Stimulated activated CD4-positive, alpha-beta T cell treated with anti-CD3 and anti-CD28 coated beads, Interleukin-1b, Interleukin-23, amount 100 ng/mL, for 1 hour (primary cell): ENCODE measurements at places on chromosomes 11 and 22.

DNA sequence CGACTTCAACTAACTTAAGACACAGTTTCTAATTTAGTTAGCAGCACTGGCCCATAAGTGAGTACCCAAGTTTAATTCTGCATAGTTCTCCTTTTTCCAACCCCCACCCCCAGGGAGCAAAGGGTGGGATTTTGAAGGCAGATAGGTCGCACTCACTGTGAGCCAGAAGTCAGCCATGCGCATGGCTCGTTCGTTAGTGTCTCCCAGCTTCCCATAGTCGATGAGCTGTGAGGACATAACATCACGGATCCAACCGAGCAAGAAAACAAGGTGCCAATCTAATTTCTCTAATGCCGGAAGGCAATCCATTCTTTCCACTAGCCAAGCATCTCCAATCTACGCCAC, 577 bp downstream of the MRPL17 start:
- no peak for DNase-seq

GRCh38 chr11:120210626-120211521, at the start of gene OAF:
TSS of gene OAF (plus strand) at chr11:120211032. CDS start at chr11:120211280, 248 bp downstream.
- DNase-seq = no peak

DNA sequence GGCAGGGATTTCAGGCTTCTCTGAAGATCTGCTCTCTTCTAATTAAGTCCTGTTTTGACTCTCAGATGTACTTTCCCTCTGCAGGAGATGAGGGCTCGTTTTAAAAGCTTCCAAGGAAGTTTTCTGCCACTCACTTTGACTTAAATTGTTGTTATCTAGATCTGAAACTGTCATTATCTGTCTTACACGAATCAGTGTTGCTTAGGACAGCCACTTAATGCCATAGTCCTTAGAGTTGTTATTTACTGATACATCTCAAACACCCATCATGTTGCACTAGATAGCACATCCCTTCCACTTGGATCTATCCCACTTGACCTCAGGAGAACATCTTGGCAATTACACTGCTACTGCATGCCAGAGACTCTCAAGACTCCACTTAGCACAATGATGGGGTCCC, 86.9 kb upstream of the FAT3 start:
- DNase-seq = no peak

- DNase-seq = no peak
Measured at GRCh38 chr11:44310206-44310462, 195 bp upstream of the ALX4 start.

- no peak for DNase-seq
Measured at GRCh38 chr11:74325649-74326645, 14.5 kb upstream of the P4HA3 start.

DNA sequence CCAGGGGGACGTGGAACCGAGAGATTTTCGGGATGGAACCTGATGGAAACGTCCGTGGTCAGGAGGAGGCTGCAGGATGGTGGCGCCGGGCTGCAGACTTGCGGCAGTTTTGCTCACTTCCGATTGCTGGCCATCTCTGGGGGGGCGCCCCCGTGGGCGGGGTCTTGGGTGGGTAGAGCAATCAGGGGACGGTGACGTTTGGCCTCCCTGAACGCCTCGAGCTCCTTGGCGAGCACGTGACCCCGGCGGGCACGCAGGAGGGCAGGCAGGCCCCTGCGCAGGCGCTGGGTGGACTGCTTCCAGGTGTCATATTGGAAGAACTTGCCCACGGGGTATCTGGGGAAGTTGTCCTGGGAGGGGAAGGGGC, 6.3 kb downstream of the IGF2 start:
- no peak for DNase-seq

- no peak for DNase-seq
Measured at GRCh38 chr11:122746050-122746478, 90.5 kb downstream of the UBASH3B start.

- no peak for DNase-seq
Measured at GRCh38 chr11:63180536-63180935, 36.5 kb upstream of the SLC22A24 start.

DNA sequence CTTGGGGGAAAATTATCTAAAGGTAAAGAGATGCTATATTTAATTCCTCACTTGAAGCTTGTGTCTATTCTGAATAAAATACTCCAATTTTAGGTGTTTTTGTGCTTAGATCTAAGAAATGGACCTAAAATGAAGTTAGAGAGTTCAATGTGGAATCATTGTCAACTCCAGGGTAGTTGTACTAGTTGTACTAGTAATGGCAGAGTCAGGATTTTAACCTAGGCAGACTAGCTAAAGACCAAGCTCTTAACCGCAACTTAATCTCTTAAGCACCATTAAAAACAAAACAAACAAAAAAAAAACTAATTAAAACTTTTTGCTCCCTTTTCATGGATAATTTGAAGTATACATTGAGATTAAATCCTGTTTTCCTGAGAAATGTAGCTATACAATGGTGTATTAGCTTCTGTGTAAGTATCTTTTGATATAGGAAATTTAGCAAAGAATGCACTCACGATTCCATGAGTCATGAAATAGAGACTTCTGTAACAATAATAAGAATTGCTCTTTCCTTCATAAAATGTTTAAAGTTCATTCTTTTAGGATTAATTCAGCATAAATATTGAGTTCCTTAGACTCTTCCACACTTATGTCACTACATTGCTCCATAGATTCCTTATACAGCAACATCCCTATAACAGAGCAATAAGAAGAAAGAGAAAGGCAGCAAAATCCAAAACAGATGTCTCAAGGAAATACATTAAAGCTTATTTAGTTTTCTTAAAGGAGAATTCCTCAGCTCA, 26.5 kb upstream of the SOX6 start:
- no peak for DNase-seq

DNA sequence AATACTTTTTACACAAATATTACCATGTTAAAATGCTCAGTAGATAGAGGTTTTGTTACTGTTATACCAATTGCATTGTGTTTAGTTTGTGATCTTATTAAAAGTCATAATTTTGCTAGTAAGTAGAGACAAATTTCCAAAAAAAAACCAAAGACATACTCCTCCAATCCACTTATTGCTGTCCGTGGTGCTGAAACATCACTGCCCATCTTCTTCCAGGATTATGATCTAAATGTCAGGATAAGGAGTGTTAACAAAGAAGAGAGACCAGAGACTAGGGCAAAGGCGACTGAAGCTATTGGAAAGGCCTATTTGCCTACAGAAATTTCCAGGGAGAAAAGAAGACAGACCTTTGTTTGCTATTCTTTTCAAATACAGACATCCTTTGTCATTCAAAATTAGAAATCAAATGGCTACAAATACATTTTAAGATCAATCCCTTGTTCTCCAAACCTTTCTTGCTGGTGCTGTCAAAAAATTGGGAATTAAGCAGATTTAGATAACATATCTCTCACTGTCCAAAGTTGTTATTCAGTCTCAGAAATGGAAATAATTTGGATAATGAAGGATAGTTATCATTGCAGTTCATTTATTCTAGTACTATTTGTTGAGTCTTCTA, 199.7 kb downstream of the C11orf91 start:
- DNase-seq = no peak

DNA sequence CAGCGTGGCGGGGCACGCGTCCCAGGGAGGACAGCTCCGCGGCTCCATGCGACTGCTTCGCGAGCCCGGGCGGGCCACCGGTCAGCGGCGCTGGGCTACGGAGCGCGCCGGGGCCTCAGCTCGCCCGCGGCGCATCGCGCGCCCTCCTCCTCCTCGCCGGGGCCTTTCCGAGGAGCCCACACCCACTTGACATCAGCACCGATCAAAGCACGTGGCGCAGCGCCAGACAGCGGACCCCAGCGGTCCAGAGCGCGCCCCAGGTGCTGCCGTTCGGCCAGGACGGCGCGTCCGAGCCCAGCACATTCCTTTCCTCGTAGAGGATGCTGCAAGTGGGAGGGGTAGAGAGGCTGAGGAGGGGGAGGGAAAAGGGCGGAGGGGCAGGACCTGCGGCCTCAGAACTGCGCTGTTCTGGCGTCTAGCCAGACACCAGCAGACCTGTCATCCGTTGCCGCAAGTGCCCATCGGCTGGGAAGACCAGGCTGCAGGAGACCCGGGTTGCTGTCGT, 88.6 kb downstream of the PLEKHA7 start:
- DNase-seq = no peak

DNA sequence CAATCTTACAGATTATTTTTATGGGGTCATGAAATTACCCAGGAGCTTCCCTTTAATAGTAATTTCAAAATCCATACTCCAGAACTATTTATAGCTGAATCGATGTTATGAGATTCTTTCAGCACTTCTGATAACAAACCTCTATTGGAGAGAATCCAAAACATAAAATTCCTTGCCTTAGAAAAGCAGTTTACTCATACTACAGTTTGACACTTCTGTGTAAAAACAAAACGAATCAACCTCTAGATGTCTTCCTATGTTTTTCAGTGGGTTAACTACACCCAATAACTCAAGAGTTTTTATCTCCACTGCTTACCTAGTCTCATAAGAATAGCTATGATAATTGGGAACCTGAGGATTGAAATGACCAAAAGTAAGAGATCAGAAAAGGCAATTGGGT, 35.6 kb downstream of the KIF18A start:
- no peak for DNase-seq

GRCh38 chr22:26267856-26268255, 98.6 kb downstream of the SEZ6L start:
- DNase-seq = no peak

GRCh38 chr11:100855466-100856067, 168.5 kb downstream of the ARHGAP42 start:
- DNase-seq = no peak

DNA sequence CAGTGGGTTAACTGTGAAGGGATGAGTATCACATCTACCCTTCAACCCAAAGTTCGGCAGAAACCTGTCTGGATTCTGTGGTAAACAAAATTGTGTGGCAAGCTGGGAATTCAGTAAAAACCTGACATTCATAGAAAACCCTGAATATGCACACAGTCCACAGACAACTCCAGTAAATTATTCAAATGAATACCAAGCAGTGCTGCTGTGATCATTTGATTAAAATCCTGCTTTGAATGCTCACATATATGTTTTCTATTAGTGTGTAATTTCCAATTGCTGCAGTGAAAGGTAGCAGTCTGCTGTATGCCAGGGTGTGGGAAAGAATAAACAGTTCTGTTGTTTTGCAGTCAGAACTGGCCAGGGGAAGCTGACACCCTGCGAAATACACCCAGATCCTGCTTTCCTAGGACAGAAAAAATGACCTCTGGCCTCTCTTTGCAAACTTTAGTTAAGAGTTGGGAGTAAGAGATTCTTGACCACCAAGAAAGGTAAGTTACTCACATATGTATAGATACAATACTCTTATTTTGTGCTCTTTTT, 217.8 kb downstream of the FAM76B start:
- DNase-seq = no peak

- DNase-seq = no peak
Measured at GRCh38 chr11:93526346-93526633, 16.9 kb downstream of the SMCO4 start.

GRCh38 chr22:17913801-17914347, 110.5 kb downstream of the MICAL3 start:
- DNase-seq = no peak

DNA sequence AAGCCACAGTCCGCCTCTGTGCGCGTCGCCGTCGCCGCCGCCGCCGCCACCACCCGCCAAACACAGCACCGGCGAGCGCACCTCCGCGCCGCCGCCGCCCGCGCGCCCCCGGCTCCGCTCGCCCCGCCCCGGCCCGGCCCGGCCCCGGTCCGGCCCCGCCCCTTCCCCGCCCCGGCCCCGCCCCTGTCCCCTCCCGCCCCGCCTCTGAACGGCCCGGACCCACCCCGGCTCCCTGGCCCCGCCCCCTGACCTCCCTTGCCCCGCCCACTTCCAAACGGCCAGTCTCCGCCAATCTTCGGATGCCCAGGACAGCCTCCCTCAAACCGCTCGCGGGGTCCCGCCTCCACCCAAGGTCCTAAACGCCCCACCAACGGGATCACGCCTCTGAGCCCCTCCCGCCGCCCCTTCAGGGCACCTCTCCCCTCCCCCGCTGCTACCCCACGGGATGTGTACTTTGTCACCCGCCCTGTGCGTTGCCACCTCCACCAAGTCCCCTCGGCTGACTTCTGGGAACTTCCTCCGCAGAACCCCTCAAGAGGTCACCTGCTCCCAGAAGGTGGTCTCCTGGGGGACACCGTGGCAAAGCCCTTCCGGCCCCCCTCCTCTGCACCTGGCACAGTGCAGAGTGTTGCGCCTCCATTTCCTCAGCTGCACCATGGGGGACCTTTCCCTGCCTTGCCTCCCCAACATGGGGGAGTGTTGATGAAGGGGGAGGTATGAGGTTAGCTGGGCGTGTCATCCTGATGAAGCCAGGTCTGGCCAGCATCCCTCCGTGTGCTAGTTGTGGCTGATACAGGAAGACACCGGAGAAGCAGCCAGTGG, at the start of gene KIAA0930:
KIAA0930 (minus strand) TSS at position 85 of the 822 bp plus-strand sequence. CDS start 191 bp downstream, outside the sequence.
- DNase-seq = peak; percentile 65

DNA sequence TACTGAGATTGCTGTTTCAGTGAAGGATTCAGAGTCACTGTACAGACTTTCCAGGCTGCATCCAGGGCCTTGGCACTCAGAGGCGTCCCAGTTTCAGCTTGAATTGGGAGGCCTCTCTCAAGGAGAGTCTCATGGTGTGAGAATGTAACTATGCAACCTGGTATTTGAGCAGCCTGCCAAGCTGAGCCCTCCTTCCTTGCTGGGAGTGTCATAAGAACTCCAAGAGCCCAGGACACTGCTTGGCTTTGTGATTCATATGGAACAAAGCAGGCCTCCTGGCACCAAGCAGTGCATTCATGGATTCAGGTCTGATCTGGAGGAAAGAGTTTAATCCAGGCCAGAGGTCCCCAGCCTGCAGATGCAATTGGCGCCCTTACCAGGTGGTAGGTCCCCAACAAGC, 171.7 kb downstream of the DBX1 start:
- no peak for DNase-seq

DNA sequence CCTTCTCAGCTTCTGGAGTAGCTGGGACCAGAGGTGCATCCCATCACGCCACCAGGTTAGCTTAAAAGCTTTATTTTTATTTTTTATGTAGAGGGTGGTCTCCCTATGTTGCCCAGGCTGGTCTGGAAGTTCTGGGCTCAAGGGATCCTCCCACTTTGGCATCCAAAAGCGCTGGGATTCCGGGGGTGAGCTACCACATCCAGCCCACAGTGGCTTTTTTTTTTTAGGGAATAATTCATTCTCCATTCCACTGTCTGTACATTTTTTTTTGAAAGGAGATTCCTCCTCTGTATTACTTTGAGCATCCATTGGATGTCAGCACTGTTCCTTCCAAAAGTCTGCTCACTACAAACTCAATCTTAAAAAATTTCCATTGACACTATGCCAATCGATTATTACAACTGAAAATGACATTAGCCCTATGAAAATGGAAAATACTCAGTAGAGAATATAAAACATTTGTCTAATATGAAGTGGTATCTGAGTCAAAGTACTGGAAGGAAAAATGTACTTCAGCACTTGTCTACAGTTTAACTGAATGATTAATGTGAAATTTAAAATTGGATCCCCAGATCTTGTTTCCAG, 1.3 kb upstream of the LPXN start:
- no peak for DNase-seq

GRCh38 chr11:97729546-97730272, 1291.0 kb upstream of the CNTN5 start:
- no peak for DNase-seq

- no peak for DNase-seq
Measured at GRCh38 chr11:67435727-67436458, 1.6 kb downstream of the PTPRCAP start.
